ENCODE measurements at places on chromosomes 11 and 22.

DNA sequence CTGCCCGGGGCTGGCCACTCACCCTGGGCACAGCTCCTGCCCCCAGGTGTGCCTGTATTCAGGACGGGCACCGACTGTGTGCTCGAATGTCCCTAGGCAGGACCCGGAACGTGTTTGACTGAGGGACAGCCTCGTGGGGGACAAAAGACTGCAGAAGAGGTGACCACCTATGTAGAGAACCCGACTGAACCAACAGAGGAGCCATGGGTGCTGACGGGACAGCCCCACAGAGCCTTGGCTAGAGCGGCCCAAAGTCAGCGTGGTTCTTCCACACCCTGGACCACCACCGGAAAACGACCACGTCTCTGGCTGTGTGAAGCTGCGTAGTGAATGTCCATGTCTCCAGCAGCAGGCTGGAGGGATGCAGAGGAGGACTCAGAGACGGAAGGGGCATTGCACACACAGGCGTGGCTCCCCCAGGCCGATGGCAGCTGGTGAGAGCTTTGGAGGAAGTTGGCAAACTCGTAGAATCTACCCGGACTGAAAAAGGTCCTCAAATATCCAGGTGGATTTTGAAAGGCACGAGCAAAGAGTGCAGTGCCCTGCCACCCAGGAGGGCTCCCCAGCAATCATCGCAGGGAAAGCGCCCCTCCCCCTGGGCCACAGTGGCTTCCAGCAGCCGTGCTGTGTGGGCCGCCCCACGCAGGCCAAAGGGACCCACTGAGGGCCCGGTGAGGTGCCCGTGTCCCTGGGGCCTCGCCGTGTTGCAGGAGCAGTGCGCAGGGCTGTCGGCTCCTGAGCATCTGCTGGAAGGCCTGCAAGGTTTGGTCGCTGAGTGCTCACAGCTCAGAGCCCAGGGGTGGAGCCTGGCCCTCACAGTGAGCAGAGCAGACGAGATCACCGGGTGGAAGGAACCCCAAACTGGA lies 17.5 kb upstream of the MUC5B start:
- no peak for DNase-seq

DNA sequence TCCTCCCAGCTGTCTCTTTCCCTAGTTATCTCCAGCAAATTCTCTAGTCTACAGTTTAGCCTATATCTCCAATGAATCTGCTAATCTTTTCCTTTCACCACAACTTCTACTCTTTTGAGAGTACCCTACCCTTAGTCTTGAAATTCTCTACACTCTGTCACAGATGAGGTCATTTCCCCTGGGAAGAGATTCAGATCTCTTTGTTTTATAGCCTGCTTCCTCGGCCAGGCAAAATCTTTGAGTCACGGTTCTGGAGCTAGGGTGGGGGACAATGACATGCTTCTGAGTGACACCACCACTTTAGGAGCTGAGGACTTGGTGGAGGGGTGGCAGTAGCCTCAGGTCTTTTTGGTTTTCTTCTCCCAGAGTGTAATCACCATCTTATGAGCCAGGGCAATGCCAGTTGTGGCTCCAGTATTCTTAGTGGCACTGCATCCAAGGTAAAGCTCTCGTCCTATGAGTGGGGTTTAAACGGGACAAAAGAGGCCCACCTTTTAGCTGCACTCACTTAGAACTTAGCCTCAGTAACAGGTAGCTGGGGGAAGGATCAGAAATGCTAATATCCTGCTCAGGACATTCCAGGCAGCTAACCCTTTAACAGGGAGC lies 98.5 kb upstream of the RRM1 start:
- DNase-seq, result no peak

- DNase-seq, result no peak
Observed at GRCh38 chr11:69604055-69604454, 36.9 kb upstream of the CCND1 start.

DNA sequence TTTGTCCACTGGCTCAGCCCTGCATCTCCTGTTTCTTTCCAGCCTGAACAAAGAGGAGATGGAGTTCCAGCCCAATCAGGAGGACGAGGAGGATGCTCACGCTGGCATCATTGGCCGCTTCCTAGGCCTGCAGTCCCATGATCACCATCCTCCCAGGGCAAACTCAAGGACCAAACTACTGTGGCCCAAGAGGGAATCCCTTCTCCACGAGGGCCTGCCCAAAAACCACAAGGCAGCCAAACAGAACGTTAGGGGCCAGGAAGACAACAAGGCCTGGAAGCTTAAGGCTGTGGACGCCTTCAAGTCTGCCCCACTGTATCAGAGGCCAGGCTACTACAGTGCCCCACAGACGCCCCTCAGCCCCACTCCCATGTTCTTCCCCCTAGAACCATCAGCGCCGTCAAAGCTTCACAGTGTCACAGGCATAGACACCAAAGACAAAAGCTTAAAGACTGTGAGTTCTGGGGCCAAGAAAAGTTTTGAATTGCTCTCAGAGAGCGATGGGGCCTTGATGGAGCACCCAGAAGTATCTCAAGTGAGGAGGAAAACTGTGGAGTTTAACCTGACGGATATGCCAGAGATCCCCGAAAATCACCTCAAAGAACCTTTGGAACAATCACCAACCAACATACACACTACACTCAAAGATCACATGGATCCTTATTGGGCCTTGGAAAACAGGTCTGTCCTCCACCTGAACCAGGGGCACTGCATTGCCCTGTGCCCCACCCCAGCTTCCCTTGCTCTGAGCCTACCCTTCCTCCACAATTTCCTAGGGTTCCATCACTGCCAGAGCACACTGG lies 5.0 kb downstream of the FTH1 start:
- DNase-seq, result no peak

GRCh38 chr11:45453721-45454120 lies 167.6 kb upstream of the SYT13 start:
- no peak for DNase-seq

- DNase-seq, result no peak
Observed at GRCh38 chr22:29469755-29470154, 10.3 kb upstream of the NEFH start.

GRCh38 chr11:3229673-3230630 lies 2.3 kb downstream of the MRGPRE start:
- no peak for DNase-seq

Measured in nucleus accumbens (tissue), 56 donors.